ENCODE measurements at places on chromosomes 4 and X.

GRCh38 chr4:133982533-133983224 is 218.9 kb downstream of the PABPC4L start:
- DNase-seq = no peak

- no peak for DNase-seq
These were observed 4.1 kb downstream of the CBLL2 start for GRCh38 chrX:22276781-22277180.

- no peak for DNase-seq
These were observed 12.4 kb downstream of the UBE2K start for GRCh38 chr4:39710098-39710896.

DNA sequence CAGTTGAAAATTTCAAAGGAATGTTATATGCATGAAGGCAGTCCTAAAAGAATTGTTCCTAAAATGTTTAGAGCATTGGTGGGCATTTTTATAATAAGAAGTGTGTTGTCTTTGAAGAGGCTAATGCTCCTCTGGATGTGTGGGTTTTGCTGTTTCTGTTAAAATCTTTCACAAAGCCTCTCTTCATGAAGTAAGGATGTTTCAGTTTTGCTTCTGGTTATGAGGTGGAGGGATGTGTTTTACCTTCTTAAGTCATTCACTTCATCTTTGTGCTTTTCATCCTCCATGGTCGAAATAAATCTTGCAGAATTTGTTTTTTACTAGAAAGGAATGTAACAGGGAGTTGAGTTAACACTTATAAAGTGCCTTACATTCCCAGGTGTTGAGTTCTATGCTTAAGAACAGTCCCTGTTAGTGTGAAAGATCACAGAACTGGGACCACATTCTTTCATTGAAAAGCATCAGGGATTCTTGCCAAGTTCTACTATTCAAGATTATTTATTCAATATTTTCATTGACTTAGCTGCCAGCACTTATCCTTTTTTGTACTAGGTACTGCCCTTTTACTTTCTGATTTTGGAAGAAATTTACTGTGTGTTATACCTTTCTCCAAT is 21.1 kb downstream of the FHIP1A start:
- DNase-seq = no peak

GRCh38 chrX:24859211-24859841 is 156.4 kb downstream of the ARX start:
- DNase-seq = no peak

DNA sequence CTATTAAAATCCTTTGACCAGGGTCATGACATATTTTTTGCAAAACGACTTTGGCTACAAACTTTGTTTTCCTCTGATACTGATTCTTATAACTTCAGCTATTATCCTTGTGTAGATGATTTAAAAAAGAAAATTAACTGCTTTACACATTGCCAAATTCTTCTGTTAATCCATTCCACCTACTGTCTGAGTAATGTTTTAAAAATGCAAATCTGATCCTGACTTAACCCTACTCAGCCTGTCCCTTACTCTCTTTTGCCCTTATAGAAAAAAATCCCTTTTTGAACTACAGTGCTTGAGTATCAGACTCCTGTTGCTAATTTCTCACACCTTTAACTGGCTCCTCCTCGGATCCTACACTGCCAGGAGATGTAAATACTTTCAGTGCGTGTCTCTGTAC is 723.1 kb downstream of the ADGRL3 start:
- DNase-seq = no peak

- no peak for DNase-seq
These were observed 123.9 kb downstream of the ATP8A1 start for GRCh38 chr4:42533042-42533441.

GRCh38 chr4:186634591-186635128 is 79.3 kb upstream of the MTNR1A start:
- DNase-seq = no peak

DNA sequence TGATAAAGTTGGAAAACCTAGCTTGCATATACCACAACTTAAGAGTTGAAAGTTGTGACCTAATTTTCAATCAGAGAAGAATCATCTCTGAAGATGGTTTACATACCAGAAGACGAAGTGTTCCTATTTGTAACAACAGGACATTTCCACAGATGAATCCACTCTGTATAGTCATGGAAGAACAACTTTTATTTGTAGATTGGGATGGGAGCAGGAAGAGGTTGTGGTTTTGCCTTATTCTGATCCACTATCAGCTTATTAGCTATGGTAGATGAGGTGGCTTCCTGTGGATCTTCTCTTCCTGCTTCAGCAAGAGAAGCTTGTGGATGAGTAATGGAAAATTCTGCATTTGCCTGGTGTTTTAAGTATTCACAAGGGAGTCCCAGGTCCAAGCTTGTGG is 18.6 kb upstream of the SUPT20HL1 start:
- no peak for DNase-seq

- no peak for DNase-seq
These were observed 17.4 kb upstream of the TMEM184C start for GRCh38 chr4:147599769-147600168.

- no peak for DNase-seq
These were observed 723 bp downstream of the NKX6-1 start for GRCh38 chr4:84498203-84498934.

DNA sequence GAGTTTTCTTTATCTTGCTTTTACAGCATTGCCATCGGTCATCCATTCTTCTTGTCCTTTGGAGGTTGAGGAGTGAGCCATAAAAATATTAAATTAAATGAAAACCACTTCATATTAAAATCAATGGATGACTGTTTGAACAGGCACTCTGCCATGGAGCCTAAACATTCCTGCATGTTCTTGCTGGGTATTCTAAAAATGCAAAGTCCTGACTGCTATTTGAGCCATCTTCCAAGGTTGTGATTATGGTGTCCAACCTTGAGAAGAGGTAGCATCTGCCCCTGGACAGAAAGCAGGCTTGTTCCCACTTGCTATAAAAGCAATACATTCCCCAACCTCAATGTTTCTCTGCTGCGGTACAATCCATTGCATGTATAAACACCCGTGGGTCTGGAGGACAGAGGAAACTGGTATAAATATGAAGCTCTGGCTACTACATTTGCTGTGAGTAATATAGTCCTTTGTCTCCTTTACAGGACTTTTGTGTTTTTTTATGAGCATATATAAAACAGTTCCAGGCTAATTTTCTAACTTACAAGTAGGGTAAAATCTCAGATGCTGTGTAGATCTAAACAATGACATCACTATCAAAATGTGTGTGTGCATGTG is 70.9 kb upstream of the FAT4 start:
- DNase-seq = no peak

- no peak for DNase-seq
These were observed 130.2 kb downstream of the CHRDL1 start for GRCh38 chrX:110665223-110666002.

DNA sequence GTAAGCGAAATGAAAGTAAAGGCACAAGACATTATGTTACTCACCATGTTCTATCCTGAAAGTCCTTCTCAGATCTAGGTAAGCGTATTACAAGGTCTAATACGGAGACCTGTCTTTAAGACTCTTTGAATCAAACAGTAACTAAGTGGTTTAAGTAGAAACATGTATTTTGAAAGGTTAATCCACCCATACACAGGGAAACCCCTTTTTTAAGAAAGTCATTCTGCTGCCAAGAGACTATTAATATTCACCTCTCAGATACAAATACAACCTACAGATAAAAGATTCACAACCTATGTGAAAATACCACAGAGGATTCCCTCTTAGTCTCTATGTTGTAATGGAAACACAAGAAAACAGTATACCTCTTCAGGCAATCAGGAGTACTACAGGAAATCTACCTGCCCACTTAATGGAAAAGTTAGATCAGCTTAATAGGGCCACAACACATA is 63.2 kb upstream of the TNIP3 start:
- DNase-seq = no peak

DNA sequence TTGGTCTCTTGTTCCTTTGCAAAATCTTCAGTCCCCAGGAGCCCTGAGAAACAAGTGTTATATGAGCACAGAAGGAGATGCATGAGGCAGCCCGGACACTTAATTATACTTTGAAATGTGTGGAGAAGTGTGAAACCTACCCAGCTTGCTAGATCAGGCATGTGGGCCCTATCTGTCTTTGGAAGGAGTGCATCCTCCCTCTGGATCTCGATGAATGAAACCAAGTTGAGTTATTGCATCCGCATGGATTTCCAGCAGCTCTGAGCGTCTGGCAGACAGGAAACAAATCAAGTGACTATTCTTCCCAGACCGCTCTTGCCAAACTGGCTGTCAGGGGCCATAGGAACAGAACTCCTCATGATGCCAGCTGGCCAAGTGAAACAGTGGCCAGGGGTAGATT is 19.6 kb upstream of the SOWAHD start:
- no peak for DNase-seq

GRCh38 chr4:186088523-186088922 is 16.0 kb upstream of the FAM149A start:
- no peak for DNase-seq

- peak; percentile 0 for DNase-seq
These were observed 62.8 kb downstream of the PPP1R2C start for GRCh38 chrX:42714981-42715700.

GRCh38 chr4:102736636-102737549 is 23.9 kb downstream of the MANBA start:
- no peak for DNase-seq

GRCh38 chr4:19266566-19266965 is 985.1 kb upstream of the SLIT2 start:
- no peak for DNase-seq

DNA sequence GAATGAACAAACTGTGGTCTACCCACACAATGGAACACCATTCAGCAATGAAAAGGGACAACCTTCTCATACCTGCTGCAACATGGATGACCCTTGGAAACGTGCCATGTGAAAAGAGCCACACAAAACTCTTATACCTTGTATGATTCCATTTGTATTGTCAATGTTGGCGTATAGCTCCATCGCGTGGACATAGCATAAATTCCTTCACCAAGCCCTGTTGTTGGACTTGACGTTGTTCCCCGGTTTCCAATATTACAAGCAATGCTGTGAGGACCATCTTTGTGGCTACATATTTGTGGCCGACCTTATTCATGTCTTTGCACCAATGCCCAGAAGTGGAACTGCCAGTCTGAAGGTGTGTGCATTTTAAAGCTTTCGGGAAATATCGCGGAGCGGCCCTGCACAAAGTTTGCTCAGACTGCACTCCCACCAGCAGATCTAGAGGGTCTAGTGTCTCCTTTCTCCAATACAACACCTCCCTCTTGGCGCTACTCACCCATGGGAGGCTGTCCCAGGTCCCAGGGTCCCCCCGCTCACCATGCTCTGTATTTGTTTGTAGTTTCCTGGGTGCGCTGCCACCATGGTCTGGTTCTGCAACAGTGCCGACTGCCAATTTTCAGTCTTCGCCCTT is at the start of gene CLDN34:
Gene CLDN34, plus strand, starts transcription at position 584 of the 634 bp plus-strand sequence. Its CDS starts 0 bp downstream, at position 584.
- DNase-seq = no peak

GRCh38 chr4:150253965-150254630 is 175.9 kb downstream of the DCLK2 start:
- no peak for DNase-seq

GRCh38 chr4:26878794-26879391 is 18.3 kb downstream of the STIM2 start:
- DNase-seq = no peak

DNA sequence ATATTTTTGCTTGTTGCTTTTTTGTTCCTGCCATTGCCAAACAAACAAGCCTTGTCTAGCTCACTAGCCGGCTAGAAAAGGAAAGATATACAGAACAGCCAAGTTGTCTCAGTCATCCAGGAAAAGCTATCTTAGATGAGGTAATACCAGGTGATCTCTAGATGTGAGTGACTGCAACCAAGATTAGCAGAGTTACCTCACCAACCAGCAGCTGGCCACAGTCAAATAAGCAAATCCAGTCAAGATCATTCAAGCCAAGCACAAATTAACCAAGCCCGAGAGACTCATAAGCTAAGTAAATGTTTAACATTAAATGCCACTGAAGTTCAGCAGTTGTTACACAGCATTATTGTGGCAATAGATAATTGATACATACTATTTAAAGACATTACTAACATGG is 108.6 kb downstream of the CENPC start:
- no peak for DNase-seq

DNA sequence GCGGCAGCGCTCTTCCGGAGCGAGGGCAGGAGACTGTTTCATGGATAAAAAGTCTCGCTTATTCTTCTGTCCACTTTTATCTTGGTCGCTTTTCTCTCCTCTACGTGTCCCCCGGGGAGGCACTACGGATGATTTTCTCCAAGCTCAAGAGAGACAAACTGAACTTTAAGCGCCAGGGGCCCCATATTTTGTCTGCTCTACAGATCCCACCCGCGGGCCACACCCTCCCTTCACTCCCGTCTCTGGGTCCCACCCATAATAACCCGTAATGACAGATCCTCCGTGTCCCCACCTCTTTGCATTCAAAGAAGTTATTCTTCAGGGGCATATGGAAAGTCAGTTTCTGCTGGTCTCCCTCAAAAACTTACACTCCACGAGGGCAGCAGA is at the start of gene CORIN:
Gene CORIN, minus strand, starts transcription at position 160 of the 387 bp plus-strand sequence. Its CDS starts 118 bp downstream, at position 42.
- DNase-seq = no peak

- no peak for DNase-seq
These were observed 358.8 kb downstream of the MID1IP1 start for GRCh38 chrX:39159921-39160507.

DNA sequence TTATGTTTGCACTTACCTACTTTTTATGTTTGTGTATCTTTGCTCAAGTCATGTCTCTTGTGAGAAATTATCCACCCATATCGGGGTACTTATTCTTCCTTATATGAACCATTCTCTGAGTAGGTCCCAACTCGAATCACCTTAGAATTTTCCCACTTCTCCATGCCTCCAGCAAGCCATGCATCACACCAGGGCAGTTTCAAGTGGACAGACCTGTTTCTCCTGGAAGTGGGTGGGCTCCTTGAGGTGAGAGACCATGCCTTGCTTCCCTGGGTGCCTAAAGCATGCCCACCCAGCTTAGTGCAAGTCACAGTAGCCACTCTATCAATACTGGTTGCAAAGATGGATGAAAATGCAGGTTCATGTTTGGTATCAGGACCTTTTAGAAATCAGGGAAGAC is 187.2 kb downstream of the KIT start:
- DNase-seq = no peak

- no peak for DNase-seq
These were observed 236.7 kb downstream of the PRDM5 start for GRCh38 chr4:120685756-120686278.

DNA sequence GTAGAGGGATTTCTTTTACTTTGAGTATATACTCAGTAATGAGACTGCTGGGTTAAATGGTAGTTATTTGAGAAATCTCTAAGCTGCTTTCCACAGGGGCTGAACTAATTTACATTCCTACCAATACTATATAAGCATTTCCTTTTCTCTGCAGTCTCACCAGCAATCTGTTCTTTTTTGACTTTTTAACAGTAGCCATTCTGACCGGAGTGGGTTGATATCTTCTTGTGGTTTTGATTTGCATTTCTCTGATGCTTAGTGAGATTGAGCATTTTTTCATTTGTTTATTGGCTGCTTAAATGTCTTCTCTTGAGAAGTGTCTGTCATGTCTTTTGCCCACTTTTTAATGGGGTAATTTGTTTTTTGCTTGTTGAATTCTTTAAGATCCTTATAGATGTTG is 43.3 kb downstream of the SPCS3 start:
- DNase-seq = no peak

- no peak for DNase-seq
These were observed 72.6 kb downstream of the SH3KBP1 start for GRCh38 chrX:19814778-19815177.
